ENCODE measurements at places on chromosomes 11 and 22.

GRCh38 chr22:29797351-29797750 is 30.2 kb downstream of the UQCR10 start:
- H3K27me3 ChIP-seq: no peaks in the 10 kb centered on the region
- no peak overlapping the region for H3K27ac ChIP-seq
- DNase-seq: no peak
- H3K4me1 ChIP-seq: no peaks in the 10 kb centered on the region

DNA sequence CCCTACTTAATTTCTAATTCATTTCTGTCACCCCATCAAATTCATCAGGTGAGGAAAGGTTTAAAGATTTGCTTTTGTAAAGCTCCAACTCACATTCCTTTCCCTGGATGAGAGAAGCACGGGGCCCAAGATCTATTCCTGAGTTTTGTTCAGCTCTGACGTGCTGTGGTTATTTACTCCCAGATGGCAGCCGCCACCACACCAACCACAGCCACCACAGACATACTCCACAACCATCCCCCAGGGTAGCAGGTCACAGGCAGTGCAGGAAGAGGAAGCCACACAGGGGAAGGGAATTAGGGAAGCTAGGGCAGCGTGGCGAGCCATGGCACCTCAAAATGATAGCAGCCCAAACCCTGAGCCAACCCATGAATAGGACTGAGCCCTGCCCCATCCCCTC is 63.5 kb upstream of the CSNK2A3 start:
- no peak overlapping the region for H3K4me3 ChIP-seq
- H3K4me1 ChIP-seq: peaks cover 5% of the 10 kb centered on the region
- H3K27me3 ChIP-seq: peaks cover 67% of the 10 kb centered on the region
- no peaks in the 10 kb centered on the region for H3K36me3 ChIP-seq
- no peak for DNase-seq
- no peak overlapping the region for H3K27ac ChIP-seq

GRCh38 chr11:96340555-96340885 is 2.5 kb downstream of the MAML2 start:
- H3K4me3 ChIP-seq: peak overlapping the region; percentile 87
- H3K36me3 ChIP-seq: peaks cover 6% of the 10 kb centered on the region
- H3K4me1 ChIP-seq: peaks cover 49% of the 10 kb centered on the region
- peak overlapping the region; percentile 91 for H3K27ac ChIP-seq
- no peaks in the 10 kb centered on the region for H3K27me3 ChIP-seq

DNA sequence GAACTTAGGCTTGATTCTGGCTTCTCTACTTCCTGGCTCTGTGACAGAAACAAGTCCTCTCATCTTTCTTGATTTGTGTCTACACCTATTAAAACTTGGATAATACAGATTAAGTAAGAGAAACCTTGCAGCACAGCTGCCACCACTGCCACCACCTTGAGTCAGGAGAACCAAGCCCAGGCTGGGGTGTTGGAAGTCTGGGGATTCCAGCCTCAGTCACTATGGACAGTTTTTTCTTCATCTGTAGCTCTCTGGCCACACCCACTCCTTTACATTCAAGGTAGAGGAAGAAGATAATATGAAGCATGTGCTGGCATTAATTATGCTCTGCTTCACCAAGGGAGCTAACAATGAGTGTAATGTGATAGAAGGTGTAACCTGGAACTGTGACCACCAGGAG is 75.7 kb downstream of the RELT start:
- H3K4me3 ChIP-seq: no peak overlapping the region
- H3K36me3 ChIP-seq: no peaks in the 10 kb centered on the region
- no peak overlapping the region for H3K27ac ChIP-seq
- H3K4me1 ChIP-seq: peaks cover 7% of the 10 kb centered on the region

- no peak for DNase-seq
- H3K27me3 ChIP-seq: no peaks in the 10 kb centered on the region
- peaks cover 17% of the 10 kb centered on the region for H3K4me1 ChIP-seq
- H3K4me3 ChIP-seq: no peak overlapping the region
- no peak overlapping the region for H3K27ac ChIP-seq
Observed at GRCh38 chr11:16900491-16900890, 113.7 kb downstream of the PLEKHA7 start.

DNA sequence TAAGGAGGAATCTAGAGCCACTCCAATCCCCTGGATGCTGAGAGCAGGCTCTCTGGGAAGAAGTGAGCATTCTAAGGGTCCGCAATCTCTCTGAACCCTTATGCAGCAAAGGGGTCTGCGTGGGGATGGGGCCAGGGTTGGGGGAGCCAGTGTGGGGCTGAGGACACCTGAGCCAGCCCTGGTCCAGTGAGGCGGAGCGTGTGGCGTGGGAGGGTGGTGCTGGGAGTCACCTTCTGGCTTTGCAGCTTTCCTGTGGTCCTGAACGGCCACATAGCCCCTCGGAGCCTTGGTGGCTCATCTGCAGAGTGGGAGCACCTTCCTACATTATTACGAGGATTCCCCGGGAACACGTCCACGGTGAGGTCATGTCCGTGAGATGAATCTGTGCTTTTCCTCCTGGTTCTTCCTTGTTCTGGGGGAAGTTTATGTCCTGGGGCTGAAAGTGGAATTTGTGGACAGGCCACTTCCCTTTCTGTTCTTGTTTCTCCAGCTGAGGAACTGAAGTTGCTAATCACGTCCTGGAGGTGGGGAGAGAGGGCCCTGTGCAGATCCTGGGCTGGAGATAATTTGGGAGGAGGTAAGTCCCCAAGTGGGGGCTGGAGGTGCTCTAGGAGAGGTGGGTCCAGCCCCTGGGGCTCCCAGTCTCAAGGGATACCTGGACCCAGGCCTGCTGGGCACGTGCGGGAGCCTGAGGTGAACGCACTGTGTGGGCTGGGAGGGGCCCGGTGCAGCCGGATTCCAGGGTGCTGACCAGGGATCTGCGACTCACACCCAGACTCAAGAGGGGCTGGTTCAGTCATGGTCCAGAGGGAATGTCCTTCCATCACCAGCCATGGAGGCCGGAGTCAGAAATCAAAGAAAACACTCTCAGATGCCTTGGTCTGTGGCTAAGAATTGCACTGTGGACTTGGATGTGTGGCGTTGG is 6.1 kb downstream of the MRGPRE start:
- H3K27me3 ChIP-seq: peaks cover 36% of the 10 kb centered on the region
- no peak overlapping the region for H3K4me3 ChIP-seq
- no peak overlapping the region for H3K27ac ChIP-seq

DNA sequence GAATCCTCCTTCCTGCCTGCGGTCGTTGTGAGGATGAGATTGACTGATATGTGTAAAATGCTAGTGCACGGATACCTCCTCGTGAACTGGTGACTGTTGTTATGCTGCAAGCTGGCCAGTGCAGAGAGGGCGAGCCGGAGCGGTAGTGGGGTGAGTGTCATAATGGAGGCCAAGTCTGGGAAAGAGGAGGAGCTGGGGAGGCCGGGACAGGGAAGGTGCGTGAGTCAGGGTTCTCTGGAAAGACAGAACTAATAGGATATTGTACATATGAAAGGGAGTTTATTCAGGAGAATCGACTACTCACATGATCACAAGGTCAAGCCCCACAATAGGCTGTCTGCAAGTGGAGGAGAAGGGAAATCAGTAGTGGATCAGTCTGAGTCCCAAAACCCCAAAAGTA is 56.8 kb upstream of the FADD start:
- H3K27ac ChIP-seq: no peak overlapping the region
- no peaks in the 10 kb centered on the region for H3K4me1 ChIP-seq
- peaks cover 3% of the 10 kb centered on the region for H3K36me3 ChIP-seq
- peaks cover 94% of the 10 kb centered on the region for H3K27me3 ChIP-seq
- DNase-seq: no peak

DNA sequence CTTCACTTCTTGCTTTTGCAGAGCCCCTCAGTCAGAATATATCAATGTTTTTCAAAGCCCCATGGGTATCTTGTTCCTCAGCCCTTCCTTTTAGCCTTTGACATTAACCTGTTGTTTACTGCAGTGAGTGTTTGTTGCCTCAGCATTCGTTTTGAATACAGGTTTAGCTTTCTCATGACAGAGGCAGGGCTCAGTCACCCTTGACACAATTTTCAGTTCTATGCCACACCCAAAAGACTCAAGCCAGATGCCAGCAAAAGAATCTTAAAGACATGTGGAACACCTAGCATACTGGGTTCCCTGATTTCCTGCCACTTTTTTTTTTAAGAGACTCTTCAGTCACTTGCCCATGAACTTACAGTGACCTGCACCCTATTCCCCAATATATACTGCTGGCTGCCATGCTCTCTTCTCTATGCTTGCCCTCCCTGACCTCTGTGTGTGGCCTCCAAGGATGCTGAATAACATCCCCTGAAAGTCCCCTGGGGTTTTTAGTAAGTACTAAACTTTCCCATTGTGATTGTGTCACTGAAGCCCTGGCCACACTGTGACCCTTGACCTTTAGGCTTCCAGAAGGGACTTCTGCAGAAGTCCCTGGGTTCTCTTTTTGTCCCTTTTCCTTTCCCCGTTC is 1225.5 kb downstream of the TBC1D22A start:
- peaks cover 57% of the 10 kb centered on the region for H3K27me3 ChIP-seq
- peaks cover 3% of the 10 kb centered on the region for H3K36me3 ChIP-seq

GRCh38 chr11:66609721-66610617 is 6.5 kb upstream of the RBM14 start:
- H3K4me3 ChIP-seq: no peak overlapping the region
- DNase-seq: no peak
- H3K27me3 ChIP-seq: no peaks in the 10 kb centered on the region
- peak overlapping the region; percentile 44 for H3K27ac ChIP-seq
- peaks cover 2% of the 10 kb centered on the region for H3K4me1 ChIP-seq

DNA sequence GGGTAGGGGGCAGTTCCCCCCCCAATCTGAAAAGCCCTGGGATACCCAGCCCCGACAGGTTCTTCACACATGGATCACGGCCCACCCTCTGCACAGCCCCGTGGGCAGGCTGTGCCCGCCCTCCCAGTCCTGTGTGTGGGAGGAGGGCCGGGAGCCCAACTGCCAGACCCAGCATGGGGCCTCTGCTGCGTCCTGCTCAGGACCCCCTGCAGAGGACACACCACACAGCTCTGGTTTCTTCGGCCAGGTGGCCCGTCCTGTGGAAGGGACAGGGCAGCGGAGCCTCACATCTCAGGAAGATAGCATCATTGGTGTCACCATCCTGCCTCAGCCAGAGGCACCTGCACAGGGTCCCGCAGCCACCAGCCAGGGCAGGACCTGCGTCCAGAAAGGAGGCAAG is 396.0 kb downstream of the TBC1D22A start:
- H3K36me3 ChIP-seq: peaks cover 10% of the 10 kb centered on the region
- no peaks in the 10 kb centered on the region for H3K4me1 ChIP-seq
- H3K4me3 ChIP-seq: no peak overlapping the region
- no peaks in the 10 kb centered on the region for H3K27me3 ChIP-seq

DNA sequence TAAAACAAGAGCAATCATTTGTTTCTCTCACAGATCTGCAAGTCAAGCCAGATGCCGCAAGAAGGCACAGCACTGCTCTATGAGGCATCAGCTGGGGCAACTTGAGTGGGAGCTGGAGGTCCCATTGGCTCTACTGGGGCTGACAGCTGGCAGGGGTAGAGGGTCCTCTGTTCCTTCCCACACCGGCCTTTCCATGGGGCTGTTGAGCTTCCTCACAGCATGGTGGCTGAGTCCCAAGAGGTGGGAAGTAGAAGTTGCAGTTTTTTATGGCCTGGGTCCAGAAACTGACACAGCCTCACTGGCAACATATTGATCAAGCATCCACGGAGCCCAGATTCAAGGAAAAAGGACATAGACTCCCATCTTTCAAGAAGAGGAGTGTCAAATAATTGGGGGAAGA is 34.4 kb downstream of the RPL3 start:
- no peak overlapping the region for H3K4me3 ChIP-seq
- peaks cover 8% of the 10 kb centered on the region for H3K4me1 ChIP-seq
- H3K36me3 ChIP-seq: no peaks in the 10 kb centered on the region
- H3K27me3 ChIP-seq: no peaks in the 10 kb centered on the region
- no peak for DNase-seq

- H3K27ac ChIP-seq: no peak overlapping the region
- DNase-seq: no peak
- no peaks in the 10 kb centered on the region for H3K4me1 ChIP-seq
- no peak overlapping the region for H3K4me3 ChIP-seq
- no peaks in the 10 kb centered on the region for H3K27me3 ChIP-seq
Observed at GRCh38 chr11:111707039-111707690, 59.0 kb downstream of the PPP2R1B start.

GRCh38 chr22:26680485-26680884 is 23.1 kb downstream of the MIAT start:
- peak overlapping the region; percentile 90 for H3K27ac ChIP-seq
- no peaks in the 10 kb centered on the region for H3K27me3 ChIP-seq
- DNase-seq: no peak
- peaks cover 44% of the 10 kb centered on the region for H3K4me1 ChIP-seq
- H3K36me3 ChIP-seq: peaks cover 27% of the 10 kb centered on the region

DNA sequence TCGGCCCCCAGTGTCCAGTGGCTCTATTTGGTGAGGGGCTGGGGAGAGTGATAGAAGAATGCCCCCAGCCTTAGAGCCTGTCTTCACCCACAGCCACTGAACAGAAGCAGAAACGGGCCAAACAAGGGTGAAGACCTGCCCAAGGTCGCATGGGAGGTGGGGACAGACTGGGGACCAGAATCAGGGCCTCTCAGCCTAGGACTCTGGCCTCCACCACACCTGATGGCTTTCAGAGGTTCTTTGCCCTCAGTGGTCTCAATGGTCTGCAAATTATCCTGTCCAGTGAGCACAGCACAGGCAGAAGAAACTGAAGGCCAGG is 4.5 kb upstream of the MYRF start:
- no peaks in the 10 kb centered on the region for H3K36me3 ChIP-seq
- no peak overlapping the region for H3K4me3 ChIP-seq
- H3K4me1 ChIP-seq: peaks cover 4% of the 10 kb centered on the region
- H3K27me3 ChIP-seq: peaks cover 16% of the 10 kb centered on the region
- DNase-seq: no peak

DNA sequence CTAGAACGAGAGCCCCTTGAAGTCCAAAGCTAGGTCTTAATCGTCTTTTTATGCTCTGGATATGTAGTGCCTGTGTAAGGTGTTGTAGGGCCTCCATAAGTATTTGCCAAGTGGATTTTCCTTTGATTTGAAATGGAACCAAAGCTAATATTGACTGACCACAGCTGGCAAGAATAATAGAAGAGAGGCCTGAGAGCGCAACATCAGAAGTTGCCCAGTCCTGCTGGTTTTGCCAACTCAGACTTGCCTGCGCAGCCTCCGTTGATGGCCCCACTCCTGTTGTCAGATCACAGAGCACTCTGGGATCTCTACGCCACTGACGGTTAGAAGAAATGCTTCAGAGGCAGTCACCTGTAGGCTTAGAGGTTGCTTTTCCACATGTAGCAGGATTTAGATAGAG is 251.2 kb downstream of the TENM4 start:
- no peak overlapping the region for H3K4me3 ChIP-seq
- H3K27ac ChIP-seq: no peak overlapping the region
- H3K36me3 ChIP-seq: peaks cover 3% of the 10 kb centered on the region
- H3K27me3 ChIP-seq: no peaks in the 10 kb centered on the region
- DNase-seq: no peak

DNA sequence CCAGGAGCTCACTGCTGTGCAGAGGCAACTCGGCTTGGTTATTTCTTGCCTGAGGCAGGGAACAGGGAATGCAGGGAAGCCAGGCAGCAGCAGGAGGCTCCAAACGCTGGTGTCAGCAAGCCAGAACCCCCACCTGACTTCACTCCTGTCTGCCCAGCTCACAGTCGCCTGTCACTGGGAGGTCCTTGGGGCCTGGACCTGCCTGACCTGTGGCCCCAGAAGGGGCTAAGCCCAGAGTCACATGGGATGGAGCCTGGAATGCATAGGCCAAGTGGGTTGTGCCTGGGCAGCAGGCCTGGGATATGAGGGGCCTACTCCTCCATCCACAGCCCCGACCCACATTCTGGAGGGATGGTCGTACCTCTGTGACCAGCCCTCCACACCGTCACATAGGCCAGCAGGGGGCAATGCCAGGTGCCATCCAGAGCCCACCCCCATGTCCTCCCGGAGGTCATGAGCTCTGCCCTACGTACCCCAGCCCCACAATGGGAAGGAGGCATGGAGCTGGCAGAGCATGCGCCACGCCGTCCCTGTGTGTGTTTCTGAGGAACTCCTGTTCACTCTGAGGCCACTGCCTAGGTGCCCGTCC is 5.2 kb downstream of the RASSF7 start:
- no peak for DNase-seq
- H3K27me3 ChIP-seq: no peaks in the 10 kb centered on the region
- no peak overlapping the region for H3K27ac ChIP-seq
- H3K4me3 ChIP-seq: no peak overlapping the region
- peaks cover 23% of the 10 kb centered on the region for H3K36me3 ChIP-seq
- H3K4me1 ChIP-seq: no peaks in the 10 kb centered on the region
